EL (cell line): ENCODE measurements at places on chromosomes 4 and X.

GRCh38 chrX:100939333-100939732 lies 10.6 kb upstream of the XKRX start:
- no peak for DNase-seq

- no peak for DNase-seq
Measured at GRCh38 chrX:103828529-103828928, 3.5 kb downstream of the RAB9B start.

DNA sequence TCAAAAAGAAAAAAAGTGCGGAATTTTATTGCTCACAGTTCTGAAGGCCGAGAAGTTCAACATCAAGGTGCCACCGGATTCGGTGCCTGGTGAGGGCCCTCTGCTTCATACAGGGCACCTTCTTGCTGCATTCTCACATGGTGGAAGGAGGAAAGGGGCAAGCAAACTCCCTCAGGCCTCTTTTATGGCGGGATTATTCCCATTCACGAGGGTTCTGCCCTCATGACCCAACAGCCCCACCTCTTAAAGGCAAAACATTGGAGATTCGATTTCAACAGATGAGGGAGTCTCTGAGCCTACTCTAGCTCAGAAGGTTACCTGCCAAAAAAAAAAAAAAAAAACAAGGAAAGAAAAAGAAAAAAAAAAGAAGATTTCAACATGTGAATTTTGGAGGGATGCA lies 64.1 kb upstream of the CBR4 start:
- DNase-seq = no peak

DNA sequence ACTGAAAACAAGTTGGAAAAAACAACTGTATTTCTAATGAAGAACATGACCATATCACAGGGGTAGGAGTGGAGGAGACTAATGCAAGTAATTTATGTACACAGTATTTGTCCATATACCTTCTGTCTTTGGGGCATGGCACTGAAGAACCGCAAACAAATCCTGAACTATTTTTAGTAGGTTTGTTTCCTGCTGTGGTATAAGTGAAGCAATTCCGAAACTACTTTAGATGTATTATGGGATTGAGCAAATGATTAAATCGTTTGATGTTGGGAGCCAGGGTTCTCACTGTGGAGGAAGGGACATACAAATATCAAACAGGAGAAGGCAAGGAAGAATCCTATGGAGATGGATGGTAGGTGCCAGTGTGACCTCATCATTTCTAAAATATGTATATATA lies 18.9 kb upstream of the SH3KBP1 start:
- no peak for DNase-seq

DNA sequence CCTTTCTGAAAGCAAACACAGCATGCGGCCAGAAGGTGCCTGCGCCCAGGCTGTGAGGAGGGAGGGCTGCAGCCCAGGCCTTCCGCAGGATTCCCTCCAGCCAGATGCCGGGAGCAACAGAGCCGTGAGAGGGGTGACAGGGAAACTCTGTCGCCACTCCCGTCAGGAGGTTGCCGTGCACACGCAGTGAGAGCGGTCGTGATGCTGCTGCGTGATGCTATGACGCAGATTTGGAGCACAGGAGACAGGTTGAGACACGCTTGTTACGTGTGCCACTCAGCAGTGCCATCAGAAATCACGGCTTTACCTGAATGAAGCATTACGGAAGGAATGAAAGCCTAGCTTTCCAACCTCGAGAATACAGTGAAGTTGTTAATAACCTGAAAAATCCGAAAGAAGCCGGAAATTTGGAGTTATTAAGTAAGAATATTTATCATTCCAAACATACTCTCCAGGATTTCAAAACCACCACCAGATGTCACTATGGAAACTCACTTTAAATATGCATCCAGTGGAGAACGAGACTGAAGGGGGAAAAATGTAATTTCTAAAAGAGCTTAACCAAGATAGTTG lies 54.4 kb downstream of the FAT1 start:
- DNase-seq = peak; percentile 72

DNA sequence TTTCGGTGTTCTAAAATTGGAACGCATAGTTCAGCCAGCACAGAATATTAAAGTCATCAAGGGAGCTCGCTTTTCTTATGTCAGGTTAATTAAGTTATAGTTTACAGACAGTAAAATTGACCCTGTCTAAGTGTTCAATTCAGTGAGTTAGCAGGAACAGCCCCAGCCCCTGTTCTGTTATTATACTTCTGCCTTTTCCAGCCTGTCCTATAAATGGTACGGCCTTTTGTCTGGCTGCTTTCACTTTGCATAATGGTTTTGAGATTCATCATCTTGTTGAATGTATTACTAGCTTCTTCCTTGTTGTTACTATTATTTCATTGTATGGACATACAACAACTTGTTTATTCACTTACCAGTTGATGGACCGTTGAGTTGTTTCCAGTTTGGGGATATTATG lies 9.5 kb downstream of the CXCL13 start:
- DNase-seq = no peak

- no peak for DNase-seq
Measured at GRCh38 chr4:112279025-112279881, 6.5 kb downstream of the TIFA start.

- peak; percentile 68 for DNase-seq
Measured at GRCh38 chrX:12138361-12139313, at the start of gene FRMPD4. FRMPD4 (plus strand) TSS chrX:12138473; CDS start chrX:12138972, 499 bp downstream.

DNA sequence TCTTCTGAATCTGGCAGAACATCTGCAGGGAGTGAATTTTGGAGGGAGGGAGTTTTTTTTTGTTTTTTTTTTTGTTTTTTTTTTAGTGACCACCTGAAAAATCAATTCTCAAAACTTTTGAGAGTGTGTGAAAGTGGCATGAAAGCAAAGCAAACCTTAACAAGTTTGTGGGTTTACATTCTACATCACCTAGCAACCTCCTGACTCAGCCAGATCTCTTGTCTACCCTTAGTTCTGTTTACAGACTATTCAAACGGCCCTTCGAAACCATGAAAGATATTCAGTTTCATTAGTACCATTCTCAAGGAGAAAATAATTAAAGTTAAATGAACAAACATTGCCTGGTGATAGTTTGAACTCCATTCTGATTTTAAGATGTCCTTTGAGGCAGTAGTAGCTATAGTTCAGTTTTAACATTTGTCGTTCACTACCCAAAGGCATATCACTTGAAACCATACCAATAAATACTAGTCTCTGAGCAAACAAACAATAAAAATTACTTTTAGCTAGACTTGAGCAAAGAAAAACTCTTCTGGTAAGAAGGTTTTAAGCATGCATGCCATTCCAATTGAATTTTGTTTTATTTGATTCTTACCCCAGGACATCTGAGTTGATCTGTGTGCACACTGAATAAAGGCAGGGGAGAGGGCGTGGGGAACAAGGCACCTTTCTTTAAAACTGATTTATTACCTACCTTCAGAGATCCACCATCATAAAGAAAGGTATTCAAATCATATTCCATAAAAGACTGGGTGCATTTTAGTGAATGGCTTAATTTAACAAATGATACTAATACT lies 137.7 kb downstream of the ARX start:
- DNase-seq = no peak

DNA sequence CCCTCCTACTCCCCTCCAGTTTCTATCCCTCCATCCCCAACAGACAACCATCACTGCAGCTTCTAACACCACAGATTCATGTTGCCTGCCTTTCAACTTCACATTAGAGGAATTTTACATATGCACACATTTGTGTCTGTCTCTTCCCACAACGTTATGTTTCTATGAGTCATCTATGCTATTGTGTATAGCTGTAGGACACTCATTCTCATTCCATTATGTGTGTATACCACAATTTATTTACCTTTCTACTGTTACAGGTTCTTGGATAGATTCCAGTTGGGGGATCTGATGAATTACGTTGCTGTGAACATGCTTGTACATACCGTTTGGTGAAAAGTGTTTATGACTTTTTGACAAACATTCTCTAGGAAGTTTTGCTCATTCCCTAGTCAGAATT lies 58.8 kb upstream of the TRPC3 start:
- DNase-seq = peak; percentile 57

- DNase-seq = no peak
Measured at GRCh38 chr4:147287588-147287890, 193.4 kb upstream of the EDNRA start.

DNA sequence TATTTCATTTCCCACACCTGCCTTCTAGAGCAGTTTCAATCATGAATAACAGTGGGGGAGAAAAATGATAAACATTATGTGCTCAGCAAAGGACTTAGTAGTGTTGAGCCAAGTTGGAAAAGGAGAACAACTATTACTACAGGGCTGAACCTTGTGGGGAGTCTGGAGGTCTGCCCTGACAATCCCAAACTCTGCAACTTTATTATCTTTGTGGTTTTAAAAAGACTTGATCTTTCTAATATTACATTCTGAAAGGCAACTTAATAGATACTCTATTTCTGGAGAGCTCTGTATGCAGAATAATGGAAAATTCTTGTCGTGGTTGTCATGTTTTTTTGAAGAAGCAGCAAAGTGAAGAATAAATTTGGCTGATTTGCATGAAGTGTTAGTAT lies 116.1 kb downstream of the SPCS3 start:
- DNase-seq = peak; percentile 43

- DNase-seq = no peak
Measured at GRCh38 chr4:147524601-147525000, 43.7 kb downstream of the EDNRA start.

DNA sequence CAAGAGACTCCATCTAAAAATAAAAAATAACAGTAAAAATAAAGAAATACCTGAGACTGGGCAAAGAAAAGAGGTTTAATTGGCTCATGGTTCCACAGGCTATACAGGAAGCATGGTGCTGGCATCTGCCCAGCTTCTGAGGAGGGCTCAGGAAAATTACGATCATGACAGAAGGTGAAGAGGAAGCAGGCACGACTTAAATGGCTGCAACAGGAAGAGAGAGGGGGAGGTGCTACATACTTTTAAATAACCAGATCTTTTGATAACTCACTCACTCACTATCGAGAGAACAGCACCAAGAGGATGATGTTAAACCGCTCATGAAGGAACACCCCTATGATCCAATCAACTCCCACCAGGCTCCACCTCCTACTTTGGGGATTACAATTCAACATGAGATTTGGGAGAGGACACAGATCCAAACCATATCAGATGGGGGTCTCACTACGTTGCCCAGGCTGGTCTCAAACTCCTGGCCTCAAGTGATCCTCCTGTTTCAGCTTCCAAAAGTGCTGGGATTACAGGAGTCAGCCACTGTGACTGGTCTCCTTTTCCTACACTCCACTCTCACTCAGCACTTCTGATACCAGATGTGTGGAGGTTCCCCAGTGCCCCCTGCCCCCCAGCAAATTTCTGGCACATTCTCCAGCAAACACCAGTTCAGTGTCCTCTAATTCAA lies 11.9 kb upstream of the ZNF157 start:
- peak; percentile 1 for DNase-seq

GRCh38 chr4:133592106-133592505 lies 443.0 kb downstream of the PCDH10 start:
- DNase-seq = no peak

DNA sequence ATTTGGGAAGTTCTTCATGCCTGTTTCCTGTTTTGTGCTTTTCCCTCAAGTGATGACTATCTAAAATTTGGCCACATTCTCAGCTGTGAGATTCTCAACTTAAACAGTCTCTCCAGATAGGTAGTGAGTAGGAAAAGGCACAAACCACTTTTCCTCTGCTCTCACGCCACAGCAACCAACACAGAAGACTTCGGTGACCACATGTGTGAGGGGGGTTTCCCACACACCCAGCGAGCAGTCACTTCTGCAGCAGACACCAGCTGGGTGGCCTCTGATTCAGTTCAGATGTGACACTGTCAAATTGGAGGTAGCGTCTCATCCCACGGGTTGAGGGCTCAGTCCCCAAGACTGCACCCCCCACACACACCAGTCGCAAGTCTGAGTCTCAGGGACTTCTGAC lies 25.1 kb upstream of the CLDN34 start:
- DNase-seq = no peak

GRCh38 chr4:10582059-10582686 lies 102.4 kb downstream of the CLNK start:
- peak; percentile 52 for DNase-seq

DNA sequence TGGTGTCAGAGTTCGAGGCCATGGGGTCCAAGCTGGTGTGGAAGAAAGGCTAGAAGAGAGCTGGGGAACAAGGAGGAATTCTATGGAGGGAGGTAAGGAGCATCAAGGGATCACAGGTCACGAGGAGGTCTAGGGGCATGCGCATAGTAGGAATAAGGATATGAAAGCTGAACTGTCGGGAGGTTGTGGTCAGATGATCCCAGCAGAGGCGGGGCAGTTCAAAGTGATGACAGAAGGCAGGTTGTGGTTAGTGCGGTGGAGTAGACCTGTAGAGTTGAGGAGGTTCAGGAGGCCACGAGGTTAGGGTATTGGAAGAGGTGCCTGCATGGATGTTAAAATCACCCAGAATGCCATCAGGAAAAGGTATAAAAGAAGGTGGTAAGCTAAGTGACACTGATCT lies 156.3 kb downstream of the TMEM164 start:
- DNase-seq = no peak

- peak; percentile 54 for DNase-seq
Measured at GRCh38 chr4:139672215-139672614, 6.6 kb downstream of the MGST2 start.

DNA sequence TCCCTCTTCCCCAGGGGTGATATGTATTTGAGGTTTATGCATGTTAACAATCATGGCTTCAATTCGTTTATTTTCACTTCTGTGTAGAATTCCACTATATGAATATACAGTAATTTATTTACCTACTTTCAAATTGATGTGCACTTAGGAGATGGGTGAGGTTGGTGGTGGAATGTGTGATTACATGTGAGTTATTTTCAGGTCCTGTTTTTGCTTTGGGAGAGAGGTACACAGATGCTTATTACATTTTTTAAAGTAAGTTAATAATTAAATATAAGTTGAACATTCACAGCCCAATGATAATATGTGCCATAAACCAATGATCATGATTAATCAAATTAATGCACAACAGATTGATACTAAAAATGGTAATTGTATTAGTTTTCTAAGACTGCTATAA lies 79.5 kb downstream of the SPRY1 start:
- DNase-seq = no peak

DNA sequence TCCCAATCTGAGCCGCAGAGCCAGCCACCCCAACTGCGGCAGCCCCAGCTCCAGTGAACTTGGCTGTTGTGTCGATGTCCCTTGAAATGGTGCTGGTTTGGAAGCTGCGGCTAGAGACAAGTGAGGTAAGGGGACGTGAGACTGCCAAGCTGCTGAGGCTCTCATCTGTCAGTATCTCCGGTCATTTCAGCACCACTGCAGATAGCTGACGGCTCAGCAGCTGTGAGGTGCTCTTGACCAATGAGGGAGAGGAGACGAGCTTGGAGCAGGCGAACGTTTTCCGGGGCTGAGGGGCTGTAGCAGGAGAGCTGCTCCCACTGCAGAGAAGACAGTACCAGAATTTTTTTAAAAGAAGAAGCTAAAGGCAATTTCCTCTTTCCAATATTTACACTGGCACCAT lies 175.5 kb upstream of the CASK start:
- DNase-seq = no peak

DNA sequence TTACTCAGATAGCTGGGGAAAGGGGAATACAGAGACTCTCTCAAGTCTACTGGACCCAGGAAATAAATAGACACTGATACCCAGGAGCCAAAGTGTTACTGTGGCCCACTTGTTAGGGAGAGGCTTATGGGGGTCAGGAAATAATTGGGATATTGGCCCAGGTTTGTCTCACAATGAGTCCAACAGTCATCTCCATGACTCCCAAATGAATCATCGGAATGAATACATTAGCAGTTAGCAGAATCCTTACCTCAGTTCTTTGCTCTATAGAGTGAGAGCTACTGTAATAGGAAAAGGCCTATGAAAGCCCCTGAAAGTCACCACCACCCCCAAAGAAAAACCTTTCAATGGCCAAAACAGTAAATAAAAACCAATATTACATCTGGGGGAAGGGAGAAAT lies 42.4 kb upstream of the ARHGEF6 start:
- DNase-seq = peak; percentile 49

- no peak for DNase-seq
Measured at GRCh38 chr4:83378419-83378818, 43.8 kb upstream of the HPSE start.

GRCh38 chrX:22109442-22109841 lies 77.3 kb downstream of the PHEX start:
- DNase-seq = peak; percentile 77
